ENCODE measurements at places on chromosomes 4 and X. TPM values are rescaled to one million over a fixed set of nuclear protein-coding genes. Genes with fewer than 3 reads are reported as not detected.

The PDHA2 gene
- not detected for total RNA-seq

The ERAS gene
- total RNA-seq: not detected

The TEX11 gene
- not detected for total RNA-seq

The XKRX gene
- 0.33 TPM for total RNA-seq

The SLBP gene
- total RNA-seq: 45.1 TPM

The GPC3 gene
- 29.7 TPM for total RNA-seq

The TMEM271 gene
- not detected for total RNA-seq

The S100P gene
- 0.29 TPM for total RNA-seq

The SPIN4 gene
- total RNA-seq: 3.0 TPM

The SH3RF1 gene
- 20.2 TPM for total RNA-seq

The DIPK2B gene
- 65.5 TPM for total RNA-seq

The CT45A5 gene
- not detected for total RNA-seq

The NR3C2 gene
- total RNA-seq: 8.0 TPM
